ENCODE measurements at places on chromosomes 5 and 9.

DNA sequence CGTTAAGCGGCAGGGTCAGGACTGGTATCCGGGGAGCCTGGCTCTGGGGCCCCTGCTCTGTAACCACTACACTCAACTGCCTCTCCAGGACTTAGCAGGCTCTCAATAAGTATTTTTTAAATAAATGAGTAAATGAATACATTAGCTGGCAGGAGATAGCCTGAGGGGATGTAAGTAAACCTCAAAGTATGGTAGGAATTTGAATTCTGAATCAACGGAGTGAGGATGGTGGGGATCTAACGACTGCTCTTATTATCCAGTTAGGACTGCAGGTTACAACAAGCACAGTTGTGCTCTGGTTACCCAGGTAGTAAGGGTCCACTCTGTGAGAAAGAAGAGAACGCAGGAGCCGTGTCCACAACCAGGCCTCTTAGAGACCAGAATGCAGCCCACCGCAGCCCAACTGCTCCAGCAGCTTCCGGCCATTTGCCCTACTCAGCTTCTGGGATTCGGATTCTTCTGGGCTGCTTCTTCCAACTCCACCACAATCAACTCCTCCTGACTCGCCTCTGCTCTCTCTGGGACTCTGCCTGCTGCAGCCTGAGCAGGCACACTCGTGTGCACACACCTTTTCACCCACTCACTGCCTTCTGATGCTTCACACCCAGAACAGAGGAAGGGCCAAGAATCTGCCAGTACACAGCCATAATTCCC lies 52.6 kb downstream of the MED27 start:
- peak; percentile 60 for DNase-seq

- no peak for DNase-seq
Measured at GRCh38 chr9:86977205-86977835, 30.0 kb upstream of the GAS1 start.

DNA sequence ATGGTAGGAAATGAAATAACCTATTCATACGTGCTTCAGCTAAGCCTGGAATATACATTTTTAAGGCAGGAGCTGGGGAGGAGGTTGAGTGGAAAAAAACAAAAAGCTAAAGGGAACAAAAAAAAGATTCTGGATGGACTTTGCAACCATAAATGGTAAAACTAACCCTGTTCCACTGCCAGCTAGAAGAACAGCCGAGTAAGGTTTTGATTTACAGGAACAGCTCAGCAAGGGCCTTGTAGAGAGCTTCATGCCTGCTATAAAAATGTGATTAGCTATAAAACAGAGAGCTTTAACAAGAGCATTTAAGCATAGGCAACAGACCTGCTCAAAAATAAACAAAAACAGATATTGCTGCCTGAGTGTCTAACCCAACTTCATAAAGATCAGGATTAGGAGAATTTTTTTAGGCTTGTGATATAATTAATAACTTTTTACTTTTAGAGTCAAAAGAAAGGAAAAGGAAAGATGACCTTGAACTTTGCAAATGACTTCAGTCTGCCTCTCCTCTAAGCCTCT lies 194.8 kb downstream of the FBXL7 start:
- DNase-seq = no peak

DNA sequence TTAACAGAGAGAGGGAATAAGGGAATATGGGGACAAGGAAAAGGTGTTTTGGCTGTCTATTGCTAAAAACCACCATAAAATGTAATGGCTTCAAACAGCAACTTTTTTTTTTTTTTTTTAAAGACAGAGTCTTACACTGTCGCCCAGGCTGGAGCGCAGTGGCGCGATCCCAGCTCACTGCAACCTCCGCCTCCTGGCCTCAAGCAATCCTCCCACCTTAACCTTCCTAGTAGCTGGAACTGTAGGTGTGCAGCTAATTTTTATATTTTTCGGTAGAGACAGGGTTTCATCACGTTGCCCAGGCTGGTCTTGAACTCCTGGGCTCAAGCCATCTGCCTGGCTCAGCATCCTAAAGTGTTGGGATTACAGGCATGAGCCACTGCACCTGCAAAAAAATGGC lies 4.3 kb upstream of the SPATA24 start:
- DNase-seq = no peak

DNA sequence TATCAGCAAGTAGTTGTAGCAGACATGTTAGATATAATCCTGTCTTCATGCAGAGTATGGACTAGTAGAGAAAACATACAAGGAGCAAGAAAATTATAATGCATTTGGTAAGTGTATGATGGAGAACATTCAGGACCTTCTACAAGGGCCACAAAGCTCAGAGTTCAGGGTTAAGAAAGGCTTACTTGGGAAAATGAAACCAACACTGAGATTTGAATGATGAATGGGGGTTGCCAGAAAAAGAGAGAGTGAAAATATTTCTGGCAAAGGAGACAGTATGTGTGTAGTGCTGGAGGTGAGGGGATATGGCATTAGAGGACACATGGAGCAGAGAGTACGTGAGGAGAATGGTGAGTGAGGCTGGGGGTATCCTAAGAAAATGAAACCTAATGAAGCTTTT lies 169.8 kb upstream of the STK32A start:
- no peak for DNase-seq

DNA sequence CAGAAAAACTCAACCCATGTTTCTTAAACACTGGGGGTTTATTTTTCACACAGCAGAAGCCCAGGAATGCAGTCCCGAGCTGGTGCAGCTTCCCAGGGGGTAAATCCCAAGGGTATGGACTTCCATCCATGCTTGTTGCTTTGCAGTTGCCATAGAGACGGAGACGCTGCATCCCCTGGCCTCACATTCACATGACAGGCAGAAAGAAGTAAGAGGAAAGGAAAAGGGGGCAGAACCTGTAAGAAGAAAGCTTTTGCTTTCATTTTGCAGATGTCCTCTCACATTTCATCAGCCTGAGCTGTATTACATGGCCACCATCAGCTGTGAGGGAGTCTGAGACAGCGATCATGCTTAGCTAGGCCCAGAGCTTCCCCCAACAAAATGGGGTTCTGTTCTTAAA lies 321.0 kb downstream of the AGTPBP1 start:
- peak; percentile 68 for DNase-seq

- DNase-seq = no peak
Measured at GRCh38 chr5:73644385-73644963, 18.5 kb downstream of the ARHGEF28 start.

DNA sequence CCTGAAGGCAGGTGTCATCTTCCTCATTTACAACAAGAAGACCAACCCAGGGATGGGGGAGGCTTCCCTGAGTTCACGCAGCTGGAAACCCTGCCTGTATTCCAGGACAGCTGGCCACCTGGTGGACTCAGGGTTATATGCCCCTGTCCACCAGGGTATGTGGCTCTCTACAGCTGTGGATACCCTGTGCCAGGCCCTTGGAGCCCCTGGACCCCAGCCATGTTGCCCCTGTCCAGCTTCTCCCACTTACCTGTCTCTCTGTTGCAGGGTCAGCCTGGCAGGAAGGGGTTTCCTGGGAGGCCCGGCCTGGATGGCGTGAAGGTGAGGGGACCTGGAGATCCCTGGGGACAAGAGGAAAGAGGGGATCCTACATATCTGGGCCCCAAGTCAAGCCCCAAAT lies 79.7 kb upstream of the ORM1 start:
- DNase-seq = no peak

DNA sequence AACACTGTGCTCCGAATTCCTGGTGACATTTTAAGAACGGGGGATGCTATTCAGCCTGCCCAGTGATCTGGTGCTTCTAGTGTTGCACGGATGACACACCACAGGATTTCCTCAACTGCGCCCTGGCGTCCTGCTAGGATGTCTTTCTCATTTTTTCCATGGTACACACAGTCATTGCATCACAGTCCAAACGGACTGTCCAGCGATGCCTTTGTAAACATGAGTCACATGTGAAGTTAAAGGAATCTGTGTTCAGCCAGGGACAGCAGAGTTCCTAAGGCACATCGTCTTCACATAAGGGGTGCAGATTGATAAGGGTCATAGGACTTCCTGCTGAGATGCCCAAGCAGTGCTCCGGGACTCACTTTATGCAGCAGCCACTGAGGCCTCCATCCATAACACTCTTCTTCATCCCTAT lies 9.3 kb upstream of the PTPN3 start:
- no peak for DNase-seq

- DNase-seq = peak; percentile 35
Measured at GRCh38 chr5:139985733-139986132, 57.4 kb downstream of the NRG2 start.

GRCh38 chr5:103808464-103809106 lies 246.0 kb upstream of the NUDT12 start:
- DNase-seq = peak; percentile 37

GRCh38 chr9:111980398-111980797 lies 83.8 kb downstream of the UGCG start:
- peak; percentile 21 for DNase-seq

GRCh38 chr5:141858079-141858765 lies 20.0 kb downstream of the PCDH1 start:
- DNase-seq = no peak
